ENCODE measurements at places on chromosomes 11 and 22.

GRCh38 chr11:27201454-27202302 lies 161.1 kb downstream of the BBOX1 start:
- no peak overlapping the region for H3K27ac ChIP-seq
- H3K4me1 ChIP-seq, result no peaks in the 10 kb centered on the region
- H3K4me3 ChIP-seq, result no peak overlapping the region
- no peak for DNase-seq

DNA sequence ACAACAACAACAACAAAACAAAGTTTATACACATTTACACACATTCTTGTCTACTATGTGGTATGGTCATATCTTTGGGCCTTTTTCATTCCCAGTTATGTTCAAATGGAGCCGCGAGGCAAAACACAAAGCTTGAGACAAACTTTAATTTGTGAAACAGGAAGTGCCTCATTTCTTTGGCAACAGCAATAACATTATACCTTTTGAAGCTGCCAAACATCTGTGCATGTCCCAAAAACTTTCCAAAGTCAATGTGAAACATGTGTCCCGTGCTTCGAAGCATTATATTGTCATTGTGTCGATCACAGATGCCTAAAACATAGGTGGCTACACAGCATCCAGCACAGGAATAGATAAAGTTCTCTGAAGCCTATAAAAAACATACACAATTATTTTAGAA lies 25.0 kb upstream of the RPS13 start:
- no peaks in the 10 kb centered on the region for H3K27me3 ChIP-seq
- no peak for DNase-seq
- H3K27ac ChIP-seq, result no peak overlapping the region
- H3K4me1 ChIP-seq, result peaks cover 4% of the 10 kb centered on the region
- H3K36me3 ChIP-seq, result peaks cover 36% of the 10 kb centered on the region
- H3K4me3 ChIP-seq, result no peak overlapping the region

DNA sequence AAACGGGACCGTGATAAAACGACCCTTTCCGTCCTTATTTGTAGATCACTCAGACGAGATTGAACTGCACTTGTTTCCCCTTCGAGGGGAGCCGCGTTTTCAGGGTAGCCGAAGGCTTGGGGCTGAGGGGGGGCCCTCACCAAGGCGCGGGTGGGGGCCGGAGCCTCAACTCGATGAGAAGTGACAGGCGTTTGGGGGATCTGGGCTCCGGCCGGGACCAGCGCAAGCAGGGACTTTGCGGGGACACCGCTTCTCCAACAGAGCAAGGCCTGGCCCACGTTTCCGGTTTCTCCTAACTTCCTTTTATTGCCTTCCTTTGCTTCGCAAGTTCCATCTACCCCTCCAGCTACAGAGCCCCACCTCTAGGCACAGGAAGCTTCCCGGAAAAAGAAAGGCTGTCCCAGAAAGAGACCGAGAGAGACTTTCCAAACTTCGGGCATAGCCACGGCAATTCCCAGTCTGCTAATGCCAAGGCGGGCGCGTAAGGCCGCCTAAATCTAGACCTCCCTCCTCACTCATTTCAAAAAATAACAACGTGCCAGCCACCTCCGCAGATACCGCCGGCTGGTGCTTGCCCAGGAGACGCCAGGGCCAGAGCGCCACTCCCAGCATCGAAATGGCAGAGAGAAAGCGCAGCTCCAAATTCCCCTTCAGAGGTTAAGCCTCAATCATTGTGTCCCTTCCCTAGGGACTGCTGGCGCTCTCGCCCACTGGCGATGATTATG lies 6.6 kb downstream of the PAX6 start:
- peaks cover 15% of the 10 kb centered on the region for H3K36me3 ChIP-seq
- peaks cover 22% of the 10 kb centered on the region for H3K4me1 ChIP-seq
- no peak overlapping the region for H3K27ac ChIP-seq
- no peak overlapping the region for H3K4me3 ChIP-seq

DNA sequence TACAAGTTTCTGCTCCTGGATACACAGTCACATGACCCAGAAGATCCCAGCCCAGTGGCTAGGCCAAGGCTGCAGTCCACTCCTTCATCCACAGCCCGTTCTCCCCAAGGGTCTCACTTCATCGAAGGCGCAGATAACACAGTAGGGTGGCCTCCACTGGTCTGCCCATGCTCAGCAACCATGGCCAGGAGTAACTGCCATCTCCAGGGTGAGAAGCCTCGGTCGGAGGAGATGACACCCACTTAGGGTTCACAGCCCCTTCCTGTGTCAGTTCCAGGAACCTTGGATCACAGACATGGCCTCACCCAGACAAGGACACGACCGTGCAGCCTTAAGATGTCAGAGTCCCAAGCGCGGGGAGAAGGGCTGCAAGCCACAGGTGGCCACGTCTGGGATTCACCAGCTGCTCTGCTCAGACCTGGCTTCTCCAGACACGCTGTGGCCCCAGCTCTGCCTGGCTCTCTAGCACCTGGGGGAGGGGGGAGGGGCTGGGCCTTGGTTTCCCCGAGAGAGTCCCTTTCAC lies 2.6 kb downstream of the BET1L start:
- H3K27ac ChIP-seq, result no peak overlapping the region
- H3K36me3 ChIP-seq, result peaks cover 16% of the 10 kb centered on the region
- no peak overlapping the region for H3K4me3 ChIP-seq
- no peaks in the 10 kb centered on the region for H3K27me3 ChIP-seq

DNA sequence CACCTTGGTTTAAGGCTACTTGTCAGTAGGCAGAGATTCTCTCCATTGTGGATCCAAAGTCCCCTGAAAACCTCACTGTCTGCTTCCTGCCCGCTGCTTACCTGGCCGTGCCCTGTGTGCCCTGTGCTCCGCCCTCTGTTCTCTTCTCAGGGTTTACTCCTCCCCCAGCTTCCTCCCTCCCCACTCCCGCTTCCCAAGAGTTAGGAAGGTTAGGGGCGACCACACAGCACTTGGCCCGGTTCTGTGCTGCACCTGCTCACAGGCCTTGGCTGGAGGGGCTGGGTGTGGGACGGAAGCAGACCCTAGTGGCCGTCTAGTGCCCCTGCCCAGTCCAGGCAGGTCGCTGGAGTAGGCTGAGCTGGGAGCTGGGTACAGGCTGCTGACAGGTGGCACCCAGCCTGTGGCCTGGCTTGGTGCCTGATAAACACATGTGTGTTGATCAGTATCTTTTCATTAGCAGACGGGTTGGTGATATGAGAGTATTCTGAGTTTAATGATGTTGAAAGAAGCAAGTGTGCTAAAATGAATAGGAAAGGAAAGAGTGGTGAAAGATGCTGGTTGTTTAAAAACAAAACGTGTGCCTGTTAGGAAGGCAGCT lies 40.5 kb downstream of the GRAMD4 start:
- no peak overlapping the region for H3K27ac ChIP-seq
- H3K4me1 ChIP-seq, result peaks cover 5% of the 10 kb centered on the region
- H3K27me3 ChIP-seq, result no peaks in the 10 kb centered on the region
- H3K4me3 ChIP-seq, result no peak overlapping the region
- peaks cover 15% of the 10 kb centered on the region for H3K36me3 ChIP-seq

All from memory B cell (primary cell).